ENCODE measurements at places on chromosomes 3 and 15.
A peak's percentile ranks its signal among the peaks of the same experiment; 100 is the strongest.

- DNase-seq: no peak
These were observed 294.5 kb upstream of the LMCD1 start for GRCh38 chr3:8206971-8207617.

- no peak for DNase-seq
These were observed 354.2 kb upstream of the IL12A start for GRCh38 chr3:159634483-159634882.

DNA sequence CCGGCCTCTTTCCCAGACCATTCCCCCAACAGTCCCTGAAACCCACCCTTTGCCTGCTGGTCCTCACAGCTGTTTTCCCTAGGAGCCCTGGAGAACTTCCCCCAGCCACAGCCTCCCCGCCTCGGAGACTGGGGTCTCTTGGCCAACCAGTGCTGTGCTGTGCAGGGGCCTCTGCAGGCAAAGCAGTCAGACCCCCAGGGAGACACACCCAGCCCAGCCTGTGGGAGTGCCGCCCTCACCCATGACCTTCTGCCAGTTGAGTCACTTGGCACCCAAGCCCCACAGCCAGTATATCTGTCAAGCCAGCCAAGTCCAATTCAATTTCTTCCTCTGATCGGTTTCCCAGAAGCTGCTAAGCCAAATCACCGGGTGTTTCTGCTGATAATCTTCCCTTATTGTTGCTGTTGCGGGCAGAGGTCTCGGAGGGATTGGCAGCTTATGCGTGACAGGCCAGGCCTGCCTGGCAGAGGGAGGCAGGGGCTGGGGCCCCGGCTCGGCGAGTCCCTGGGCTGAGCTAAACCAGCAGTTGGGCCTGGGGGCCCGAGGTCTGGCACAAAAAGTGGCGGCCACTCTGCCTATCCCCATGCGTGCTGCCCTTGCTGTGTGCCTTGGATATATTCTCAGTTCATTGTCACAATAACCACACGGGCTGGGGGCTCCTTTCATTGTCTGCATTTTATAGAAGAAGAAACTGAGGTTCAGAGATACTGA, 65.6 kb upstream of the SLC6A1 start:
- DNase-seq: no peak

DNA sequence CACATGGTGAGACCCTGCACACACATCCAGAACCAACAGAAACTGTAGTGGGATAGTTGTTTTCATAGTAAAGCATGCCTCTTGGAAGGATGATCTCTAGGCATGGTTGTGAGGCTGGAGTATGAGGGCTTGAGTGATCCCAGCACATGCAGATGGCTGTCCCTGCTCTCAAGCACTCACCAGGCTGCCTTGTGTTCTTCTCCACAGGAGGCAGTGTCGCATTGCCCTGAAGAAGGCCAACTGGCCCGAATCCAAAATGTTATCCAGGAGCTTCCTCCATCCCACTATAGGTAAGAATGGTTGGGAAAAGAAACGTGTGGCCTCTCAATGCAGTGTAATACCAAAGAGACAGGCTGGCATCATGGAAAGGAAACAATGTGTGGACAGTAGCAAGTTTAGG, 82.7 kb downstream of the TMEM39A start:
- no peak for DNase-seq

GRCh38 chr3:35295906-35296305, 343.4 kb upstream of the ARPP21 start:
- no peak for DNase-seq

GRCh38 chr3:56042326-56042951, 425.8 kb downstream of the ERC2 start:
- DNase-seq: no peak

GRCh38 chr15:65275104-65275727, 11.5 kb downstream of the PARP16 start:
- DNase-seq: no peak

DNA sequence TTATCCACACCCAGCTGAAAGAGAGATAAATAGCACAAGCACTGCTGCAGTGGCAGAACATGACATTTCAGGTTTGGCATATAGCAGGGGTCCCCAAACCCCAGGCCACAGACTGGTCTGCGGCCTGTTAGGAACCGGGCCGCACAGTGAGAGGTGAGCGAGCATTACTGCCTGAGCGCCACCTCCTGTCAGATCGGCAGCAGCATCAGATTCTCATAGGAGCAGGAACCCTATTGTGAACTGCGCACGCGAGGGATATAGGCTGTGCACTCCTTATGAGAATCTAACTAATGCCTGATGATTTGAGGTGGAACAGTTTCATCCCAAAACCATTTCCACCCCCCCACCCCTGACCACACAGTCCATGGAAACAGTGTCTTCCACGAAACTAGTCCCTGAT, 54.6 kb downstream of the CCR4 start:
- no peak for DNase-seq

DNA sequence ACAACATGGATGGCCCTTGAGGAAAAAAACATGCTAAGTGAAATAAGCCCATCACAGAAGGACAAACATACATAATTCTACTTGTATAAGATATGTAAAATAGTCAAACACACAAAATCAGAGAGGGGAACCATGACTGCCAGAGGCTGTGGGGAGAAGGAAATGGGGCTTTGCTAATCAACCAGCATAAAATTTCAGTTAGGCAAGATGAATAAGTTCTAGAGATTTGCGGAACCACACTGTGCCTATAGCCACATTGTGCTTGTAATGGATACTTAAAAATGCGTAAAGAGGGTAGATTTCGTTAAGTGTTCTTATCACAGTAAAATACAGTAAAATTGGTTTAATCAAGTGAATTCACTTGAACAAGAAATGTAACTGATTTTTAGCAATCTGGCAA, 33.7 kb upstream of the SPTBN5 start:
- DNase-seq: no peak

GRCh38 chr3:12710062-12710461, 46.1 kb upstream of the RAF1 start:
- no peak for DNase-seq

DNA sequence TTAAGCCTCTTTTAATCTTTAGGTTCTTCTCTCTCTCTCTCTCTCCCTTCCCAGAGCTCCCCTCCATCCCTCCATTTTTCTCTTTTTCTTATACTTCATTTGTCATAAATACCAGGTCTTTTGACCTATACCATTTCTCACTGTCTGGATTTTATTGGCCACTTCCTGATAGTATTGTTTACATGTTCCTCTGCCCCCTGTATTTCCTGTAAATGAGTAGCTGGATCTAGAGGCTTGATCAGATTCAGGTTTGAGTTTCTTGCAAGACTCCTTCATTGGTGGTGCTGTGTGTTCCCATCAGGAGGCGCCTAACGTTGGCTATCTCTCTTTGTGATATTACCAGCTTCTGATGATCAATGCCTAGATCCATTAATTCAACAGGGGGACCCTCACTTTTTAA, 42.2 kb downstream of the DAPK2 start:
- no peak for DNase-seq

- no peak for DNase-seq
These were observed 278.6 kb downstream of the UBE2E2 start for GRCh38 chr3:23481616-23482278.

DNA sequence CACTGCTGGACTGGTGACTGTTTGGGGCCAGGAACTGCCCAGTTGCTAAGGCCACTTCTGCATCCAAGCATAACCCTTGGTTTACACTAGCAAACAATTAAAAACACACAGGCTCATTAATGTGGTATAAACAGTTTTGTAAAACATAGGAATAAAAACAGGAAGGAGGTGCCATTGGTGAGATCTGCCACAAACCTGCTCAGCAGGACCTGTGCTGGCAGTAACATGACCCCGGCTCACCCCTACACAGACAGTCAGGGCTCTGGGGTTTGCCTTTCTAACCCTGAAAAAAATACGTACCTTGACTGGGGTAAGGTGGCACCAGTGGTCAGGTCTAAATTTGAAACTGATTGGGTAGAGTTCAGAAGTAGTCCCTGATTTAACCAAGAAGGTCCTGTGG, 76.2 kb downstream of the ATP1B3 start:
- no peak for DNase-seq

- DNase-seq: no peak
These were observed 144.9 kb downstream of the FBN1 start for GRCh38 chr15:48500595-48500994.

GRCh38 chr3:114827495-114827894, 319.6 kb downstream of the ZBTB20 start:
- no peak for DNase-seq

DNA sequence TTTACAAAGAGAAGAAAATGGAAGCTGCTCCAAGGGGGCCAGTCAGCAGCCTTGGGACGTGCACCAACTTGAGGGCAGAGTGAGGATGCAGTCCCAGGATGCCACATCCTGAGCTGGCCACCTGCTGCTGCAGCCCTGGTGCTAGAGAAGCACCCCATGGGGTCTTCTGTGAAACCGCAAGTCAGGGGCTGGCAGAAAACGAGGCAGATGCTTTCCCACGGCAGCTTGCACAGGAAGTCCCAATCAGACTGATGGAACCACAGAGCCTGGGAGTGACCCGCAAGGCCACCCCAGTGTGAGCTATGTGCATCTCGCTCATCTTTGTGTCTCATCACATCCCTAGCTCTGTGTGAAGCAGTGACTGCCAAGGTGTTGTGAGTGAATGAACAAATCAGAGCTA, 76.5 kb downstream of the NUP210 start:
- DNase-seq: no peak

GRCh38 chr3:81419228-81419627, 342.2 kb downstream of the GBE1 start:
- no peak for DNase-seq

DNA sequence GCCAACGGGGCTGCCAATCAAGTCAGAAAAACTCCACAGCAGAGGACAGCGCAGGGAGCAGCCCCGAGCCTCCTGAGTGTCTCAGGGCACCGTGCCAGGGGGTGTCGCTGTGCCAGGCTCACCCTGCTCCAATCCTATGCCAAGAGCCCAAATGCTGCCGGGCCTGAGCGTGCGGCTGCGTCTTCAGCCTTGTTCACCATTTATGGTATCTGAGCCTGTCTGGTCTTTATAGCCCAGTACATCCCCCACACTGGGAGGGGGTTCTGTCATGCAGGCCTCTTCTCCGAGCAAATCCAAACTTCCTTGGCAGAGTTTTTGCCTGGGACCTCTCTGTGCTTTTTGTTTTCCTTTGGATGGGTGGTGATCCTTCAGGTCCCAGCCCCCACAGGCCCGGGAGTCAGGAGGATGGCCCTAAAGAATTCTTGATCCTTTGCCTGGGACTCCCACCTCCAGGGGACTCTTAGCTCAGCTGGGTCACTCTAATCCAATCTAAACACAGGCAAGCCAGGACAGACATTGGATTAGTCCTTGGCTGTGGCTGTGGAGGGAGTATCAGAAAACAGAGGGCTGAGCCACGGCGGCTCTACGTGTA, 135.1 kb upstream of the HACD2 start:
- no peak for DNase-seq

- no peak for DNase-seq
These were observed 112.8 kb upstream of the RBMS3 start for GRCh38 chr3:29168081-29168480.

DNA sequence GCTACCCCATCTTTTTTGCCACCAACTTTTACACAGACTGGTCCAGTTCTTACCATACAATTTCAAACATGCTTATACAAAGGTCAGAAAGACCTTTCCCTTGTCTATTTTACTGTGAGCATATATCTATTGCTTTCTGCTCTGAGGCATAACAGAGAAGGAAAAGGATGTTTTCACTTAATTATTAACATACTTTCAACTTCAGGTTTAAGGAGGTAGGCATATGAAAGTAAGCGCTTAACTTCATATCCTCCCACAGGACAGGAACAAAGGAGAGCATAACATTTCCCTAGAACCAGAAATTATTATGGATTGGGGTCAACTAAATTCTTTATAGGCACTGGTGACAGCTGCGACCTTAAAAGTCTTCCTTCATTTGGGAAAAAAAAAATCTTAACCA, 1.1 kb downstream of the MYEF2 start:
- DNase-seq: no peak

- no peak for DNase-seq
These were observed 6.5 kb upstream of the UTS2B start for GRCh38 chr3:191336833-191337232.

GRCh38 chr3:156952011-156952410, 125.9 kb downstream of the LEKR1 start:
- DNase-seq: no peak

DNA sequence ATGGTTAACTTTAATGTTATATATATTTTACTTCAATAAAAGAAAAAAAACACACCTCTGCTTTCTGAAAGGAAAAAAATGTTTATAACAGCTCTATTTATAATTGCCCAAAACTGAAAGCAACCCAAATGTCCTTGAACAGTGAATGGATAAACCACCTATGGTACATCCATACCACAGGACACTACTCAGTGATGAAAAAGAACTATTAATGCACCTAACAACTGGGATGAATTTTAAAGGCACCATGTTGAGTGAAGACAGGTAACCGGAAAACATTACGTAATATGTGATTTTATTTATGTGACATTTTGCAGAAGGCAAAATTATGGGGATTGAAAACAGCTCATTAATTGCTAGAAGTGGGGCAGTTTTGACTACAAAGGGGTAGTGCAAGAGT, 23.8 kb upstream of the FOXP1 start:
- DNase-seq: no peak

- no peak for DNase-seq
These were observed 22.7 kb downstream of the XXYLT1 start for GRCh38 chr3:195248281-195248680.

DNA sequence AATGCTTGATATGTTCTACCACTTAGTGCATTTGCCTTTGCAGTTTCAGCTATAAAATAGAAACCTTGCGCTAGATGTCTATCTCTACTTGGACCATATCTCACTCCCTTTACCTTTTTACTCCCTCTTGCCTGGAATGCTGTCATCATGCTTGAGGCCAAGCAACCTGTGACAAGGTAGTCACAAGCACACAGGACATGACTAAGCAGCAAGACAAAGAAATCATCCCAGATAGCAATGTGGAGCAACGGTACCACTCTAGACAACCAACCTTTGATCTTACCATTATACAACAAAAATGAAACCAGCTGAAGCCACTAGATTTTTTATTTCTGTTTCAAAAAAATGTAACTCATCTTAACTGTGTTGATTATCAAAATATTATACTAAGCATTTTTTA, 50.5 kb upstream of the SPSB4 start:
- no peak for DNase-seq

- DNase-seq: no peak
These were observed 545.5 kb upstream of the MDFIC2 start for GRCh38 chr3:70857916-70858315.

DNA sequence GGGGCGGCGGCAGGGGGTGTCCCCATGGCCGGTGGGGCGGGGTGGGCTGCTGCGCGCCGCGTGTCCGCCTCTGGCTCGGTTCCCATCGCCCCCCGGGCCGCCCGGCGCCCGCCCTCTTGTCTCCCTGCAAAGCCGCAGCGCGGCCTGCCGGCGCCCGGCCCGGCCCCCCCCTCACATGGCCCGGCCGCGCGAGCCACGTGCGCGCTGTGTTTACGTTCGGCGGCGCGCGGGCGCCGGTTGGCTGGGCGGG, 502 bp downstream of the NR1D2 start:
- DNase-seq: no peak

GRCh38 chr3:17023006-17023664, 138.4 kb downstream of the PLCL2 start:
- DNase-seq: peak; percentile 36

GRCh38 chr3:56878074-56878473, 76.3 kb upstream of the ARHGEF3 start:
- peak; percentile 26 for DNase-seq

- DNase-seq: no peak
These were observed 263.8 kb upstream of the ATP10A start for GRCh38 chr15:26126819-26127387.
